ENCODE measurements at places on chromosomes 2 and 18.
A peak's percentile ranks its signal among the peaks of the same experiment; 100 is the strongest.

DNA sequence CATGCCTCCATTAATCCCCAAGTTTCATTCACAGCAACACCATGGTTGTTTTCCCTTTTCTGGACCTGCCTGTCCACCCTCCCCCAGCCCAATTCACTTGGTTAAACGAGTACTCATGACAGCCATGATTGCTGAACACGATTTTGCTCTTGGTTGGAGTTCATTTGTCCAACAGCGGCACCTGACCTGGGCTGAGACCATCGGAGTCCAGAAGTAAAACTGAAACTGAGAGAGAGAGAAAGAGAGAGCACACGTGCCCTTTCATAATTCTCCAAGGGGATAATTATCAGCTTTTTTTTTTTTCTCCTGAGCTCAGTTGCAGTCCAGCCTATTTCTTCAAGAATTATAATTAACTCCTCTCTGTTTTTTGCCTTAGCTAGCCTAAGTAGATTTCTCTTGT is 13.7 kb upstream of the KIF5C start:
- DNase-seq: no peak

- DNase-seq: no peak
Observed at GRCh38 chr2:214395040-214395439, 15.8 kb upstream of the VWC2L start.

DNA sequence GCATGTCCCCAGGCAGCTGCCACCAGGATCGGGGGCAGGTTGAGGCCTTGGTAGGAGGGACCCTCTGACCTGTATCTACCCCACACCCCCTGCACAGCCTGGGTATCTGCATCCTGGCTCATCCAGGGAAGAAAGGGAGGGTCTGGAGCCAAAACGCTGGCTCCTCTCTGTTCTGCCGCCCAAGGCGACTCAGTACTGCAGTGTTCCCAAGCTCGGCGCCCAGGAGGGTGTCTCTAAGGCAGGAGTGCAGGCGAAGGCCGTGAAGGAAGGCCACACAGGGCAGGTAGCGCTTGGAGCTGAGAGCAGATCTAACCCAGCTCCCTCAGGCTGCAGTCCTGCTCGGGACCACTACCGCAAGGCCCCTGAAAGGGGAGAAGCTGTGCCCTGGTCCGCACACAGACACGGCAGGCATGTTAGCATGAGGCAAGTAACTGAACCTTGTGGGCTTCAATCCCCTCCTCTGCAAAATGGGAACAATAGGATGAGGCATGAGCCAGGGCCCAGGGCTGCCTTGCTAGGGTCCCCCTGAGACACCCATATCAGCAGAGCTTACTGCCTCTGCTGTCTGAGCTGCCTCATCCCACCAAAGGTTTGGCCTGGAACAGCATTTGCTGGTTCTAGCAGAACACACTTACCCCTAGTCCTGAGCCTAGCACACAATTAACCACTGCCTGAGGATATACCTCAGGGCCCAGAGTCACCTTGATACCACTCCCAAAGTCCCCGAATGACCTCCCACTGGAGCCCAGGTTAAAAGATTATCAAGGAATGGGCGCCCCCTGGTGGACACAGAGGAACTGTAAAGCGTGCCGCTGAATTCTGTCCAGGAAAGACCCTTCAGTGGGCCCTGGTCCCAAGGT is 6.5 kb downstream of the PTMA start:
- peak; percentile 66 for DNase-seq

DNA sequence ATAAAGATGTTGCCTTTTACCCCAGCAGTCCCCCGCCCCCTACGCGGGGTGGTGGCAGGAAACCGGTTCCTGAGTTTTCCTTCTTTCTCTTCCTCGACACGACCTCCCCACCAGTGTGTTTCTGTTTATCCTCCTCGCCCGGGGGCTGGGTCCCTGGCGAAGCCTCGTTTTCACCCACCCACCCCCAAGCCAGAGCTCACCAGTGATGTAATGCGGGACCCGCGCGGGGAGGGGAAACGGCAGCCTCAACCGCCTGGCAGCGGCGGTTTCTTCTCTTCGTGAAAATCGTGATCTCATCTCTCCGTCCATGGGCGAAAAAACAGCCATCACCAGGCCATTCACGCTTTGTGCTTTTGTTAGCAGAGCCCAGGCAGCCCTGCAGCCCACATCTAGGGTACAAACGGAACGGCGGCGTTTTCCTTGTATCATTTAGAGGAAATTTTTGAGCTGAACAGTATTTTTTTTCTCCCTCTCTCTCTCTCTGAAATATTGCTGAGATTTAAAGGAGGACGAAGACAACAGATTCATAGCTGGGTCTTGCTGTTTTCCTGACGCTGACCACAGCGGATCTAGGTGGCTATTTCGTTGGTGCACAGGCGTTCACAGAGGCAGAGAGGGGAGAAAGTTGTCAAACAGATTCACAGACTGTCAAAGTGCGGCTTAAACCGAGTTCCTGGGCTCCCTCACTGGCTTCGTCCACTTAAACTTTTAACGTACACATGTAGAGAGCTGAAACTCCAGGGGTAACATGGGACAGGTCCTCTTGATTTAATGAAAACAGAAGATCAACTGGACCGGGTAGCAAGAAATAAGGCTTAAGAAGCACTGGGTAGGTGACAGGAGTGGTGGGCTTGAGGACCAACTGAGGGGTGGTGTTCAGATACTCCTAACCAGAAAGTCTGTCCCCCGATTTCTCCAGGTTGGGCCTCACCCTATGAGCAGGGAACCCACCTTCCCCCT is 21.9 kb upstream of the PAX3 start:
- DNase-seq: no peak

GRCh38 chr2:169116327-169116726 is 47.0 kb downstream of the DHRS9 start:
- no peak for DNase-seq

DNA sequence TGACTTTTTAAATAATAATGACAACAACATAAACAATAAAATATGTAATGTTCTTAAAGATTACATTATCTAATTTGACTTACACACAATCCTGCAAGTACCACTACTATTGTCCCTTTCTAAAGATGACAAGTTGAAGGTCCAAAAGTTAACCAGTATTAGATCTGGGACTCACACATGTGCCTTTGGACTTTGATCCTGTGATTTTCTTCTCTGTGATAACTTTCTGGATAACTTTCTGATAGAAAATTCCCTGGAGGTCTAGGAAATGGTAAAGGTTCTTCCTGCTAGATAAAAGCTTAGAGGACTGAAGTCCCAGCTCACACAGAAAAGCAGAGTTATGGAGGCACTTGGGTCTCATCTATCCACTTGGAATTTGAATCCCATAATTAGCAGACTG is 311.9 kb upstream of the KLHL29 start:
- no peak for DNase-seq

- DNase-seq: no peak
Observed at GRCh38 chr2:217071416-217071815, 211.6 kb upstream of the TNP1 start.

DNA sequence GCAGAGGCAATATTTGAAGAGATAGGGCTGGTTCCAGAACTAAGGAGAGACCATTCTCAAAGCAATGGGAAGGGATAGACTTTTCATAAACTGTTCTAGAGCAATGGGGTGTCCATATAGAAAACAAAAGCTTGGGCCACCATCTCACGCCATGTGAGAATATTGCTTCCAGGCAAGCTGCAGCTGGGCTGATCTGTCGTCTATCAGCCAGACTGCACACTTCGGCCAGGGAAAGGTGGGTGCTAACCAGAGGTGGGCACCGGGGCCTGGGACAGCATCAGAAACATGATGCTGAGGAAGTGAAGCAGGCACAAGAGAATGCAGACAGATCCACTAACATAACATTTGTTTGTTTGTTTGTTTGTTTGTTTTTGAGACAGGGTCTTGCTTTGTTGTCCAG is 43.7 kb downstream of the MYO7B start:
- DNase-seq: no peak

DNA sequence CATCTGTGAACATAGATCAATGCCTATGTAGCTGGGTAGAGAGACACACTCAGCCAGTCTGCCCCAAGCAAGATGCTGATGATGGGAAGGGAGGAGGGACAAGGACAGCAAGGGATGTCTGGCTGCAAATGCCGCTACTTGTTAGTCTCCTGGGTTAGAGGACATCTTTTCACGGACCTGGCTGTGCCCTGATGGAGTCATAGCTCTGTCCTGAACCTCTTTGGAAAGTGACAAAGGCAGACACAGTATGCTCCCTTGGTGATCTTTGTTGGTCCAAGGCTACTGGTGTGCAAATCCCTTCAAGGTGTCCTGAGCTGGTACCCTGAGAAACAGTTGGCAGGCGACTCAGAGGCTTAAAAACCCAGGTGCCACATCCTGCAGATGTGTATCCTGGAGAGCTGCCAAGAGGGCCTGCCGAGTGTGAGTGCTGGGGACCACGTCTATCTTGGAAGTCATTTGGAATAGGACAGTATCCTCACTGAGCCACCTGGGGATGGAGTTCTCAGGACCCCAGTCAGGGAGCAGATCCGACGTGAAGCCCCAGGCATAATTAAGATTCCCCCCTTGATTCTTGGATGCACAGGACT is 10.8 kb downstream of the FOSL2 start:
- no peak for DNase-seq

- DNase-seq: no peak
Observed at GRCh38 chr18:23300231-23300805, 152.8 kb upstream of the RIOK3 start.

GRCh38 chr2:12816379-12817306 is 99.9 kb downstream of the TRIB2 start:
- DNase-seq: peak; percentile 3

DNA sequence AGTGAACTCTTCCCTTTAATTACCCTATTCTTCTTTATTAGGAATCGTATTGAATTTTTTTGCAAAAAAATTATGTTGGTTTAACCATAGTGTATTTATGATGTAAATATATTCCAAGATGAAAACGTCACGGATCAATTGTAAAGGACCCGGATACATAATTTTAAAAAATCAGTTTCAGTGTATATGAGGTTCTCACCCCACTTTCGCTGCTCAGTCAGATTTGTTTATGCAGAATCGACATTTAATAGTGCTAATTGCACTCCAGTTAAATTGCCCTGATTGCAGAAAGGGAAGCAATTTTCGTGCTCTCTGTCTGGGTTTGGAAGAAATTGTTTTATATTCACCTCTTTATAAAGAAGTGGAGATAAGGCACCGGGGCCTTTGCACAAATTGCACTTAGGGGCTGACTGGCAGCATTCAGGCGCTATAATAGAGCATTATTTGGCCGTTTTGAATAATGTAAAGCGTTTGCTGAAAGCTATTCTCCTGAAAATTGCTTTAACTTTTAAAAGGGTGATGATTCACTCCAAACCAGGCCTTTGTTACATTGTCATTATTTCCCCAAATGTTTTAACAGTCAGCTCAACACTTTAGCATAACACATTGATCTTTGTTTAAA is 3.0 kb upstream of the SP9 start:
- DNase-seq: no peak

- no peak for DNase-seq
Observed at GRCh38 chr2:150030436-150031190, 443.0 kb upstream of the MMADHC start.

- DNase-seq: no peak
Observed at GRCh38 chr2:168503901-168504300, 47.8 kb downstream of the CERS6 start.

DNA sequence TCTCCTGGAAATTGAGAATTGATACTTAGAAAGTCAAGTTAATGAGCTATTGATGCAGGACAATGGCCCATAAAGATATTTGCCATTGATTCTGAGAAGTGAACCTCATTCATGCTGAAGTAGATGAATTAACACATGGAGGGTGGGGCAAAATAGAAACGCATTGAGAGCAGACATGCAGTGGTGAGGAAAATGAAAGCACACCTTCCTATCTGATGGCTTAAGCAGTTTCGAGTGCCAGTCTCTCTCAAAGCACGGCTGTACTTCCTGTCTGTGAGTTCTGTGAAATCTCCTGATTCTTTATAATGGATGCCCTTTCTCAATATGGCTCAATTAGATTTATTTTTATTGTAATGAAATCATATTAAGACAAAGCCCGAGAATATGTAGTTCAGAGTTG is 247.0 kb downstream of the TMX3 start:
- DNase-seq: no peak

DNA sequence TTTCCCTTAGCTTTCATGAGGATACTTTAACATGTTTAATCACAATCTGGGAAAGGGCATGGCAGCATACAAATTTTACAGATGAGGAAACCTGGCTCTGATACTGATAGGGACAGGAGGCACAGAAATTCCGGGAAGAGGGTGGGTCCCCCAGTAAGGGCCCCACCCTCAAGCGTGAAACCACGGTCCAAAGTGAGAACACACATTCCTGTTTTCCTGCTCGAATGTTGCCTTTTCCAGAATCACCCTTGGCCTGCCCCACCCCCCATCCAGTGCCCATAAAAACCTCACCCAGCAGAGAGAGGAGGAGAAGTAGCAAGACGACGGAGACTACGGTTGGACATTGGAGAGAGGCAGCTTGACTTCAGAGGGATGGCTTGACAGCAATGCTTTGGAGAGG is 98.2 kb downstream of the HIBCH start:
- DNase-seq: no peak

- DNase-seq: no peak
Observed at GRCh38 chr2:42979870-42980763, 187.7 kb upstream of the HAAO start.

- DNase-seq: no peak
Observed at GRCh38 chr2:133884739-133885381, 316.6 kb upstream of the NCKAP5 start.
